NK-92 treated with Interleukin-12 subunit alpha and Interleukin-12 subunit beta, amount 100 ng/mL, for 24 hours (cell line): ENCODE measurements at places on chromosomes 7 and 10.

DNA sequence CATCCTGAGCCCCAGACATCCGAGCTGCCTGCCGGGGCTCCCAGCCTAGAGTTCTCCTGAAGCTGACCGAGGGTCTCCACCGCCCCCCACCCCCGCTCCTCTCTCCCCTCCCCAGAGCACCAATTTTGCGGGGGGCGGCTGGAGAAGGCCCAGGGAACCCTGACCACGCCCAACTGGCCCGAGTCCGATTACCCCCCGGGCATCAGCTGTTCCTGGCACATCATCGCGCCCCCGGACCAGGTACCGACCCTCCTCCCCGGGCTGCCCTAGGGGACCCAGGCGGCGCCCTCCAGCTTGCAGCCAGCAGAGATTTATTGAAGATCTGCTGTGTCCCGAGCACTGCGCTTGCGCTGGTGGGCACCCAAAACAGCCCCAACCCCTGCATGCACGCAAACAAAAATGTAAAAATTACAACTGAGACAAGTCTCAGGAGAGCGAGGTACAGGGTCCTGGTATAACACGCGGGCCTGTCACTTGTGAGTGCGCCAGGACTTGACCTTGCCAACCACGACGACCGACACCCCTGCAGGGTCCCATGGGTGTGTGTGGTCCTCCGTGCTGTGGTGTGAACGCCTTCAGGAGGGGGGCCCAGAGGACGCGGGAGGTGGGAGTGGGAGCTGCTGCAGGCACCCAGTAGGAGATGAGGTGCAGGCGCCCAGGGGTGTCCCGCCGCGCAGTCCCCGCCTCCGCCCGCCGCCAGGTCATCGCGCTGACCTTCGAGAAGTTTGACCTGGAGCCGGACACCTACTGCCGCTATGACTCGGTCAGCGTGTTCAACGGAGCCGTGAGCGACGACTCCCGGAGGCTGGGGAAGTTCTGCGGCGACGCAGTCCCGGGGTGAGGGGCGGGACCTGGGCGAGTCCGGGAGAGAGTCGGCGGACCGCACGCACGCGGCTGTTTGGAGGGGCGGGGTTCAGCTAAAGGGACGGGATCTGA lies 3.1 kb downstream of the PCOLCE start:
- DNase-seq, result no peak

- DNase-seq, result no peak
Observed at GRCh38 chr10:80532571-80532970, 5.1 kb upstream of the SH2D4B start.

GRCh38 chr7:105178177-105178576 lies 164.2 kb downstream of the KMT2E start:
- no peak for DNase-seq

- DNase-seq, result no peak
Observed at GRCh38 chr10:33293076-33293475, 41.4 kb downstream of the NRP1 start.

DNA sequence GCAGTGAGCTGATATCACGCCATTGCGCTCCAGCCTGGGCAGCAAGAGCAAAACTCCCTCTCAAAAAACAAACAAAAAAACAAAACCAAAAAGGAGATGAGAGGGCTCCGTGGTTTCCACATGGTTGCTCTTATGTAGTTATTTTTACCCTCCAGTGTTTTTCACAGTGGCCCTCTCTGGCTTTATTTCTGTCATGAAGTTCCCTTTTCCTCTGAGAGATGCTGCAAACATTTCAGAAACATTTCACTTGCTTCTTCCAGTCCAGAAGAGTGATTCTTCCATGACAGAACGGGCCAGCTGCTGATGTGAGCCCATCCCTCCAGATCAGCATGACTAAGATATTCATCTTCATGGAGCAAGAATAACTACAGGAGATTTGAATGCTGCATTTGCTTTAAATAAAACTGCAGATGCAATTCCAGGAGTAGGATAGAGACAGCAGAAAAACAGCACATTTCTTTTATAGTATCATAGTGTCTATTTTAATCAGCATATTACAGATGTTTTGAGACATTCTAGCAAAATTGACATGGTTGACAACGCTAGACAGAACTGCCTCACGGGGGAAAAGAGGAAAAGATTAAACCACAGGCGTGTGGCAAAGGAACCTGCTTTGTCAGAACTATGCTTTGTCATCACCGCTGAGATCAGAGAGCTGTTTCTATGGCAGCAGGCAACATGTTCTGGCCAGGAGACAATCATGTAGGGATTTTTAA lies 40.3 kb downstream of the NRCAM start:
- no peak for DNase-seq

DNA sequence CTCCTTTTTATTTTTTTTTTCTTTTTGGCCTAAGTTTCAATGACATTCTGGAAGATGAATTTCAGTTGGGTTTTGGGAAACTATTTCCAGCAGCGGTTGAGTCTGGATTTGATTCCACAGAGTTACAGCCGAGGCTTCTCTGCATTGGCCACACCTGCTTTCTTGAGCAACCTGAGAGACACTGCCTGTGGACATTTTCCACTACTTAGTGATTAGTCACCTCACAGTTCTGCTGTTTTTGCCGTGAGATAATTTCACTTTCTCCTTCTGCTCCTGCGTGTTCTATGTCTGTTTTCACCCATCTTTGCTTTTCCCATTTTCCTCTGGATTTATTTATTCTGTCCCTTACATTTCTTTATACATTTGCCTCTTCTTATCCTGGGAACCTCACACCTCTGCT lies 243.0 kb downstream of the BICC1 start:
- DNase-seq, result no peak

- no peak for DNase-seq
Observed at GRCh38 chr7:18059171-18059570, 31.5 kb upstream of the PRPS1L1 start.

DNA sequence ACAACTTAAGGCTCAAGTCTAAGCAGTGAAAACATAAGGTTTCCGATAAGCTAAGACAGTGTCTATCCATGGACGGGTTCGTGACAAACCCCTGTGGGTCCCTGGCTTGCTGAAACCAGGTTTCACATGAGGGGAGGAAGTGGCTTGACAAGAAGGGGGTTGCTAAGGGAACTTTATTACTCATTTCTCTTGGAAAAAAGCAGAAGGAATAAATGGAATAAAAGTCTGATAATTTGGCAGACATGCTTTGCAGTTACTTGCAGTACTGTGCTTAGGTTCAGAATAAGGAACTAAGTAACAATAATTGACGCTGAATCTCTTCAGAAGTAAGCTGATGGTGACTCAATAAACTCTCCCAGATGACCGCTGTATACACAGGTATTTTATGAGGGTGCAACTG lies 34.7 kb downstream of the RBM17 start:
- no peak for DNase-seq

DNA sequence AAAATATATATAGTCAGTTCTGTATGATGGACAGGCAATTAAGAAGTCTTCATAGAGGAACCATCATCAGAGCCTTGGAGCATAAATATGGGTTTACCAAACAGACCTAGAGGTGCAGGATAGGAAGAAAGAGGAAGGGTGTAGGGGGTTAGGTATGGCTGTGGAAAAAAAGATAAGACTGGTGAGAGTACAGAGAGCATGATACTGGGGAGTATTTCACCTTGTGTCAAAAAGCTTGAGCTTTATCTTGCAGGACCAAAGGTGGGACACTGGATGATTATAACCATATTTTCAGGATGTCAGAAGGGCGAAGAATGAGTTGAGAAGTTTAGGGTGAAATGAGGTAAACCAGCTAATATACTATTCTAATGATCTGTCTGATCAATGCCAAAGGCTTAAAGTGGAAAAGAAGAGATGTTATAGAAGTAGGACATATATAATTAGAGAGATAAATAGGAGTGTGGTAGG lies 54.6 kb downstream of the MRPL32 start:
- DNase-seq, result no peak

DNA sequence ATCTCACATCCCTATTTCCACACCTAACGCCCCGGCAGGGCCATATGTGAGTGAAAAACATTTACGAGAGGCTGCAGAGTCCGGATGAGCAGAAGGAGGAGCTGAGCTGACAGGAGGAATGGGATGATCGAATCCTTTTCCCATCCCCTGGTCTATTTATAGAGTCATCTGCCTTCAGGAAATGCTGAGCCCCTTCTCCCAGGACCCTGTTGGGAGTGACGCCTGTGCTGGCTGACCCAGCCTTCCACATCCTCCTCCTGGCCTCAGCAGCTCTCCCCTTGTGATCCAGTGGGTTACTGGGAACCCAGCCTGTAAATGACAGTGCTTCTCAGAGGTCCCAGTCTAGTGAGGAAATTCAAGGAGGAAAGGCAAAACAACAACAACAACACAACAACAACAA lies 16.6 kb downstream of the DENND2A start:
- DNase-seq, result no peak

GRCh38 chr10:131786756-131787605 lies 113.8 kb upstream of the PPP2R2D start:
- DNase-seq, result peak; percentile 6

- DNase-seq, result no peak
Observed at GRCh38 chr10:93746844-93747284, 10.9 kb upstream of the LGI1 start.

GRCh38 chr7:20417260-20417659 lies 86.6 kb downstream of the ITGB8 start:
- DNase-seq, result no peak

GRCh38 chr7:2483494-2483893 lies 7.3 kb upstream of the GRIFIN start:
- DNase-seq, result no peak

- DNase-seq, result no peak
Observed at GRCh38 chr7:18491871-18492270, 3.7 kb upstream of the HDAC9 start.

DNA sequence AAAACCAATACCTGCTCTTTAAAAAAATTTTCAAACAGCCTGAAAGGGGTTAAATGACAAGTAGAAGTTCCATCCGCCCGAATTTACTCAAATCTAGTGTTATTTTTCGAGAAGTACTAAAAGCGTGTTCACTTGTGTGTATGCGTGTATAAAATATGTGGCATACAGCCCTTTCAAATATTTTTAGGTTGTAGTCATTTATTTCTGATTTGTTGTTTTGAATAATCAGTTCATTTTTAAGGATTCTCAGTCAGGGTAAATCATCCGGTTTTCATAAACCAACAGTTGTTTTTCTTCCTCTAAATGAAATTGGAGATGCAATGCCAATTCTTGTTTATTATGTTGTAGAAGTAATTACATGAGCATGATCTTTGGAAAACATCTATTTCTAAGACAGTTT lies 6.9 kb upstream of the SUN1 start:
- no peak for DNase-seq

GRCh38 chr10:97974526-97975525 lies 55.6 kb downstream of the CRTAC1 start:
- no peak for DNase-seq

- no peak for DNase-seq
Observed at GRCh38 chr7:149385195-149385950, 75.5 kb downstream of the ZNF777 start.

DNA sequence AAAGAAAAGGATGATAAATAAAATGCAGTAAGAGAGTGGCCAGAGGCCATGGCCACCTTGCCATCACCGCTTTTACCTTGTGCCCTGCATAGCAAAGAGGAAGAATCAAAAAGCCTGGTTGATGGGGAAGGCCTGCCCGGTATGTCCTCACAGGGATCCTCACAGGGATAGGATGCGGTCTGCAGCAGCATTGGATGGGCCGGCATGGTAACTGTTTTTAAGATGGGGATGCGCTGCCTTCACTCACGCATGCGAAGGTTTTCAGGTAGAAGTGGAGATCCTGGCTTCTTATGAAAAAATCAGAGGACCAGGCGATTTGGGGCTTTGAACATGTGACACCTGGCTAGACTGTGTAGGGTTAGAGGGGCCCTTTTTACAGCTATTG lies 12.5 kb downstream of the PNLIPRP2 start:
- no peak for DNase-seq

DNA sequence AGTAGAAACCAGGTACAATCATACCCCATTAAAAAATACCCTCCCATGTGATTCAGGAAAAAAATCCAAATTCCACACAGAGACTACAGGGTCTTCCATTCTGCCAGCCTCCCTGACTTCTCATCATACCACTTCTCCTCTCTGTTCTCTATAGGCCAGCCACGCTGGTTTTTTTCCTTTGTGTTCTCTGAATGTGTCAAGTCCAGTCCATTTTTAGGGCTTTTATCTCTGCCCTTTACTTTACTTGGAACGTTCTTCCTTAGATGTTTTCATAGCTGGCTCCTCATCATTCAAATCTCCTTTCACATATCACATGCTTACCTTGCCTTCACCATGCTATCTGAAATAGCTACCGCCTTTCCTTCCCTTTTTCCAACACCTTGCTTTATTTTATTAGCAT lies 597.6 kb downstream of the PHTF2 start:
- no peak for DNase-seq

DNA sequence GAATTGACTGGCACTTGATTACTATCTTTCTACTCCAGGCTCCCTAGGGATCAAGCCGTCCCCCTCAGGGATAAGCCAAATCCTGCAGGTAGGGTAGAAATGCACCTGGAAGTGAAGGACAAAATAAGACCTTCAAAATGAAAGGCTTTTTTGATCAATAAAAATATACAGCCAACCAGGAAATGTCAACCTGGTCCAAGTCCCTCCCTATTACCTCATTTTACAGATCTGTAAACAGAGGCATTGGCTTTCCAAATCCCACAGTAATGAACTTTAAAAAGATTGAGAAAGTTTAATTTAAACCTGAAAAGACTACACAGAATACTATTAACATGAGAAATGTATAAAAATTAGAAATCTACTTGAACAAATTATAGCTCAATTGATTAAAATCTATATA lies 53.7 kb downstream of the UPF2 start:
- DNase-seq, result no peak

- no peak for DNase-seq
Observed at GRCh38 chr10:37680716-37681616, 176.4 kb downstream of the ZNF248 start.

DNA sequence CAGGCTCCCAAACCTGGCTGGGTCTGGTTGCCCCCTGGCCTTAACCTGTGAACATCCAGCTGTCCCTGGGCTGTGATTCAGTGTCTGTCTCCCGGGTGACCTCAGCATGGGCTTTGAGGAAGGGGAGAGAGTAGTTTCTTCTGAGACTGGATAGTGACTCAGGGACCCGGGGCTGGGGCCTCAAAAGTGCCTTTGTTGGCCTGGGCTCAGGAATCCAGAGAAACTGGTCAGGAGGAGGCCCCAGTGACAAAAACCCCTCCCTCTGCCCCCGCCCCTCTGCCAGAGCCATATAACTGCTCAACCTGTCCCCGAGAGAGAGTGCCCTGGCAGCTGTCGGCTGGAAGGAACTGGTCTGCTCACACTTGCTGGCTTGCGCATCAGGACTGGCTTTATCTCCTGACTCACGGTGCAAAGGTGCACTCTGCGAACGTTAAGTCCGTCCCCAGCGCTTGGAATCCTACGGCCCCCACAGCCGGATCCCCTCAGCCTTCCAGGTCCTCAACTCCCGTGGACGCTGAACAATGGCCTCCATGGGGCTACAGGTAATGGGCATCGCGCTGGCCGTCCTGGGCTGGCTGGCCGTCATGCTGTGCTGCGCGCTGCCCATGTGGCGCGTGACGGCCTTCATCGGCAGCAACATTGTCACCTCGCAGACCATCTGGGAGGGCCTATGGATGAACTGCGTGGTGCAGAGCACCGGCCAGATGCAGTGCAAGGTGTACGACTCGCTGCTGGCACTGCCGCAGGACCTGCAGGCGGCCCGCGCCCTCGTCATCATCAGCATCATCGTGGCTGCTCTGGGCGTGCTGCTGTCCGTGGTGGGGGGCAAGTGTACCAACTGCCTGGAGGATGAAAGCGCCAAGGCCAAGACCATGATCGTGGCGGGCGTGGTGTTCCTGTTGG lies at the start of gene CLDN4:
TSS of gene CLDN4 (plus strand) at position 316 of the 903 bp plus-strand sequence. CDS start at position 522, 206 bp downstream.
- no peak for DNase-seq

GRCh38 chr7:73526896-73527821 lies 5.1 kb upstream of the BAZ1B start:
- no peak for DNase-seq

GRCh38 chr7:28411876-28412662 lies at the start of gene CREB5:
CREB5 (plus strand) TSS chr7:28412518; CDS start chr7:28412915, 397 bp downstream.
- no peak for DNase-seq
